ENCODE measurements at places on chromosomes 6 and 20.

DNA sequence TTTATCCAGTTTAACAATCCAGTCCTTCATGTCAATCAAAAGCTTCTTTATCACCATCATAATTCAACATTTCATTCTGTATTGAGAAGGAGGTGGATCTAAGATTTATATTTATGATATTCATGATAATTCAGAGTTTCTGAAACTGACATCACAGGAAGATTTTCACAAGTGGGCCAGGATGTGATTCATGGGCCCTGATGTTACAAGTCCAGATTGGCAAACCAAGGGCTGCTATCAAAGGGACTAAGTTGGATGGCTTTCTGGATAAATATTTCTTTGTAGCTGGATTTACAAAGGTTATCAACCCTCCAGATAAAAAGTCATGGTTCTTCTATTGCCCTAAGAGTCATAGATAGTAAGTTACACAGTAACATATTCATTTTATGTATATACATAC is 866.5 kb downstream of the KIF16B start:
- no peak for DNase-seq

DNA sequence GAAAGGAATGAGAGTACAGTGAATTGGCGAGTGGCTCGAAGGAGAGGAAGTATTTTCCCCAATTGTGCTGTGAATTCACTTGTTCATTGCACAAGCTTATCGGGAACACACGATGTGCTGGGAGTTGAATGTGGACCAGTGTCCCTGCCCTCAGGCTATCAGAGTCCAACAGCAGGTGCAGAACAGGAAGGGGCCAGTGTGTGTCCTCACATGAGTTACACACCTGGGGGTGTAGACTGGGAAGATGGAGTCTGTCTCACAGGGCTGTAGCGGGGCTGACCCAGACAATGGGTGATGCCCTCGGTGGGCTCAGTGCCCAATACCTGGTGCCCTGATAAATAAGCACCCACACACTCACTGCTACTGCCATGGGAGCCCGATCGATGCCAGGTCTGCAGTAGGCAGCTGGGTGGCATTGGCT is 14.4 kb downstream of the DUSP22 start:
- DNase-seq = no peak

DNA sequence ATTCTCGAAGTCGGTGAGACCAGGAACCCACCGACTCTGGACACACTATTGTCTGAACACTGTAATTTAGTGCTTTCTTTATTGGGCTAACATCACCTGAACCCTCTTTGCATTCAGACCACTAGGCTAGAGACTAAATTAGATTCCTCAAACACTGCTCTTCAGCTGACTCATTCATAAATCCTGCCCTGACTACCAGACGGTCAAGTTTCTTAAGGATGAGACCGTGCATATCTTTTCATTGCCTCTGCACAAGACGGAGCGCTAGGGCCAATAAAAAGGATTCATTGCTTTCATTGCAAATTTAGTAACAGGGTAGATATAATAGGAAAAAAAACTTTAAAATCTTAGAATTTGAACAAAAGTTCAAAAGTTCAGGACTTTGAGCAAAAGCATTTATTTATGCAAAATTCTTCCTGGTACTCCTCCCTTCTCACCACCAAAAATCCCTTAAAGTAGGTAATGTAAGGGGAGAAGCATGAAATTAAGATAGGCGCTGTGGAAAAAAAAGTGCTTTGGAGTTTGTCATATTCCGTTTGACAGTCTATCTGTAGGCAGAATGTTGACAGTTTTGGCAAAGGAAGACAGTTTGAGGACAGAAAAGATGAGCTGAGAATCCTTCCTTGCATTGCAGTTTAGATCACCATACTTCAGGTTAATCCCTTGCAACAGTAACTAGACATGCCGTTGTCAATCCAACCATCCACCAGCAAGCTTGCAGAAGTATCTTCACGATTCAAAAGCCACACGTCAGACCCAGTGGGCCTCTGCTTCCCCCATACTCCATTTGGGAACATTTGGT is 328.6 kb upstream of the JARID2 start:
- peak; percentile 31 for DNase-seq

DNA sequence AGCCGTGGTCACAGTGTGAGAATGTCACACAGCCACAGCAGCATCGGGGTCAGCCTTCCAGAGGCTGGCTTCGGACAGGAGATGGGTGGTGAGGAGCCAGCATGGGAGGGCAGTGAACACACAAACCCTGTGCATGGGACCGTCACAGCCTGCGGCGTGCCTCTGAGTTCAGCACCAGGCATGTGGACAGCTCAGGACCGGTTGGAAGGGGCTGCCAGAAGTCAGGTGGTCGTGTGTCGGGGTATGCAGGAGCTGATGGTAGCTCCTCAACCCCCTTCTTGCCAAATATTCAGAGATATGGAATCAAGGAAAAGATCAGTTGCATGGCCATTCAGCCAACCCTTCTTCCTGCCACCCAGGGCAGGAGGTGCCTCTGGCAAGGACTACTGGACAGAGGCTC is 28.2 kb downstream of the MYT1 start:
- no peak for DNase-seq

DNA sequence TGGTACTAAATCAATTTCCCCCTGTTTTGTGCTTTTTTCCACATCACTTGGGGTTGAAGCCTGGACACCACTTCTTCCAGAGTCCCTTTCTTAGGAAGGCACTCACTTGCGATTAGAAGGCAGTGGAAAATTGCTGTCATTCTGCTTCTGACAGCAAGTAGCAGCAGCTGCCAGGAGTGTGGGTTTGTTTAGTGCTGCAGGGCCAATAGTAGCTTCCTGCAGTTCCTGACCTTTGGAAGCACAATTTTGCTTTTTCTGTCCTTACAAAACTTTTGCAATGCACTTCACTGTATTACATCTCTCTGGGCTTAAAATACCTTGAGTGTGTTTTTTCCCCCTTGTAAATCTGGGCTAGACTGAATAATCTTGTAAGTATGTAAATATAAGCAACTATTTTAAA is 12.5 kb upstream of the HLA-DRA start:
- no peak for DNase-seq

DNA sequence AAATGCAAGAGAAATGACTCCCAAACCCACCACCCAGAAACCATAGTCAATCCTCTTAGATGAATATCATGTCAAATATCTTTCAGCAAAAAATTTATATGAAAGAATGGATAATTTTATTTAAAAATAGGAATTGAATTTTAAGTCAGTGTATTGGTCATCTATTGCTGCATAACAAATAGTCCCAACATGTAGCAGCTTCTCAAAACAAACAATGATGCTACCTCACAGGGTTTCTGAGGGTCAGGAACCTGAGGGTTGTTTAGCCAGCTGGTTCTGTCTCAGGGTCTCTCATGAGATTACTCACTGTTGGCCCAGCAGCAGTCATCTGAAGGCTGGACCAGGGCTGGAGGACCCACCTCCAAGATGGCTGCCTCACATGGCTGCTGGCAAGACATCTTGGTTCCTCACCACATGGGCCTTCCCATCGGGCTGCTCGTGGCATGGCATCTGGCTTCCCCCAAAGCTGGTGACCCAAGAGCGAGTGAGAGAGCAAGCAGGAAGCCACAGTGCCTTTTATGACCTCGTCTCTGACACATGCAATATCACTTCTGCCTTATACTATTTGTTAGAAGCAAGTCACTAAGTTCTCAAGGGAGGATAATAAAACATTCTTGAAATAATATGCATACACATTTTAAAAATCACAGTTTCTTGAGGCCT is 36.3 kb downstream of the BANF2 start:
- no peak for DNase-seq

DNA sequence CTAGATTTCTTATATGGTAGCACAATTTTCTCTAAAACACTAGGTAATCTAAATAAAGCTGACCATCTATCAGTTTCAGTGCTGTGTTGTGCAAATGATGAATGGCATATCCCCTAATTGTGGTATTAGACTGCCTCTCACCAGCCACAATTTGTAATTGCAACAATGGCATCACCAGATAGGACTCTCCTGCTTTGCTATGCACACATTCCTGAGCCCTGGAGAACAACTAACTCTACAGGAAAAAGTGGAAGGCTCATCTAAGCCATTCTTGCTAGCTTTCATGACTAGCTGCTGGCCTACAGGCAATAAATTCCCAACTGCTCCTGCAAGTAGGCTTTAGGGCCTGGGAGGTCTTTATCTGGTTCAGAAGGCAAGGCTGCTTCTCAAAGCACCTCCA is 974.1 kb downstream of the EYS start:
- peak; percentile 1 for DNase-seq

Data from RWPE1 (cell line).